ENCODE measurements at places on chromosomes 7 and 10.

DNA sequence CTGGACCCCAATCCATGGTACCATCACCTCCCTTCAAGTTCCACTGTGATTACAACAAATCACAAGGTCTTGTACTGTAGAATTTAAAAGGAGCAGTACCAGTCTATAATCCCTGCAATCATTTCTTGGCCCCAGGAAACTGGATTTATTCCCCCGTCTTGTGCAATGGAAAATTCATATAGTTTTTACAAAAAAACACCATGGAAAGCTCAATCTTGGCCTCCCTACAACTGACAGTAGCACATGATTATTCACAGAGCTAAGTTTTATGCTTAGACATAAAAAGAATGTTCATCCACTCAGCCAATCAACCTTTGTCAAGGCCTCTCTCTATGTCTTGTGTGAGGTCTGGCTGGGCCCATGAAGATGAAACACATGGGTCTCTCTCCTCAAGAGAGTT lies 10.2 kb downstream of the DGKI start:
- no peaks in the 10 kb centered on the region for H3K27me3 ChIP-seq
- H3K27ac ChIP-seq: no peak overlapping the region

DNA sequence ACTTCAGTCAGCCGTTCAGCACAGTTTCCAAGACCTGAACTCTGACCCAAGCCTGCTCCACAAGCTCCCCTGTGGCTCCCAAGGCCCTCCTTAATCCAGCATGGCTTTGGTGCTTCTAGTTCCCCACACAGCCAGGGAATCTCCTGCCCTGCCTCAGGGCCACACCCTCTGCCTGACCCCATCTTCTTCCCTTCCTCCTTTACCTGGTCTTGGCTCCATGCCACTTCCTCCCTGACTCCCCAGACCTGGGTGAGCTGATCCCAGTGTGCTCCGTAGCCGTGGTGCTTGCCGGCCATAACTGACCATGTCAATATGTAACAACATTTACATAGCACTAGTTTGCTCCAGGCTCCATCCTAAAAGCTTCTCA lies 20.0 kb downstream of the TMEM273 start:
- H3K4me3 ChIP-seq: no peak overlapping the region
- H3K36me3 ChIP-seq: no peaks in the 10 kb centered on the region
- DNase-seq: no peak

DNA sequence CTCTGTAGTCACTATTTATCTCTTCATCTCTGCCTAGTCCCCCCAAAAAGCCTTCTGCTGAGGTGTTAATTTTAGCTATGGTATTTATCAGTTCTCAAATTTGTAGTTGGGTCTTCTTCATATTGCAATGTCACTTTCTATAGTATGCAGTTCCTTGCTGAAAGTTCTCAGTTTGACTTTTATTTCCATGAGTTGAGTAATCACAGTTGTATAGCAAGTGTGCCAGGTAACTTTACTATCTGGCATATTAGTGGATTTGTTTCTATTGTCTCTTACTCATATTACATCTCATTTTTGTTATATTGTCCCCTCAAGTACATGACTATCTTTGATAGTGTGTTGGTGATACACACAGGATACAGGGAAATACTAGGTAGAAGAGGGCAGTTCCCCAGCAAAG lies 152.8 kb downstream of the CUBN start:
- no peaks in the 10 kb centered on the region for H3K27me3 ChIP-seq
- no peaks in the 10 kb centered on the region for H3K4me1 ChIP-seq
- H3K27ac ChIP-seq: no peak overlapping the region
- DNase-seq: no peak

DNA sequence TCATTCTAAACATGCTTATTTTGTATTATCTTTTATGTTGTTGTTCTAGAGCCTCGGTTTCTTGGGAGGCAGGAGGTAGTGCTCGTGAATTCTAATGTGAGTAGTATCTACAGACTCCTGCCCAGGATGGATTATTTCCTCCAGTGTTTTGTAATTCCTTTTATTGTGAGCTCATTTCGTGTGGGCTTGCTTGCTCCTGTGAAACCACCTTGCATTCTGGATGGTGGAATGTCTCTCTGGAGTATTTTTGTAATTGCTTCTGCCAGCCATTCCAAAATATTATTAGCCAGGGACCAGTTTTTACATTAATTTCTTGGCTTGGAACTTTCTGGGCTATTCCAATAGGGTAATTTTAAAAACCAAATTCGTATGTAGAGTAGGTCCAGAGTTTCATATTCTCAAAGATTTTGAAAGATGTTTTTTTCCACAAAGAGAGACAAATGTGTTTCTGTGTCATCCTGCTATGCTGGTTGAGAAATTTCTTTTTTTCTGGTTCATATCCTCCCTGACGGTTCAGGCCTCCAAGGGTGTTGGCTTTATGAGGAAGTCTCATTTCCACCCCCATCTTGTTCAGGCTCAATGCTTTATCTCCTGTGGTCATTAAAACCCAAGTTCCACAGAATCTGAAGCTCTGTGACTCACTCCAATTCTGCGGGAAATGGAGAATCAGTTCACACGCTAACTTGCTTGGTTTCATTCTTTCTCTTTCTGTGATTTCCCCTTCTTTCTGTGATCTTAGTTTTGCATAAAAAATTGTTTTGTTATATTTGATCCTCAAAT lies 41.7 kb upstream of the CALD1 start:
- 0 out of 2 replicates have a peak, but pooled peaks cover 2% of the 10 kb centered on the region for H3K4me1 ChIP-seq
- DNase-seq: no peak
- no peaks in the 10 kb centered on the region for H3K36me3 ChIP-seq
- H3K27ac ChIP-seq: no peak overlapping the region

- peaks cover 20% of the 10 kb centered on the region for H3K4me1 ChIP-seq
- DNase-seq: peak; percentile 39
- H3K36me3 ChIP-seq: no peaks in the 10 kb centered on the region
- no peaks in the 10 kb centered on the region for H3K27me3 ChIP-seq
- no peak overlapping the region for H3K4me3 ChIP-seq
These were observed 34.3 kb downstream of the ABLIM1 start for GRCh38 chr10:114623661-114624294.

GRCh38 chr7:116786791-116787443 lies 75.5 kb upstream of the CAPZA2 start:
- H3K4me3 ChIP-seq: no peak overlapping the region
- H3K27ac ChIP-seq: no peak overlapping the region
- H3K27me3 ChIP-seq: no peaks in the 10 kb centered on the region
- peak; percentile 64 for DNase-seq

GRCh38 chr7:115116773-115117715 lies 195.2 kb downstream of the MDFIC start:
- DNase-seq: no peak
- H3K27me3 ChIP-seq: no peaks in the 10 kb centered on the region
- H3K36me3 ChIP-seq: no peaks in the 10 kb centered on the region
- H3K4me1 ChIP-seq: no peaks in the 10 kb centered on the region
- no peak overlapping the region for H3K27ac ChIP-seq

GRCh38 chr7:81783818-81784217 lies 14.0 kb upstream of the HGF start:
- no peaks in the 10 kb centered on the region for H3K4me1 ChIP-seq
- DNase-seq: no peak

DNA sequence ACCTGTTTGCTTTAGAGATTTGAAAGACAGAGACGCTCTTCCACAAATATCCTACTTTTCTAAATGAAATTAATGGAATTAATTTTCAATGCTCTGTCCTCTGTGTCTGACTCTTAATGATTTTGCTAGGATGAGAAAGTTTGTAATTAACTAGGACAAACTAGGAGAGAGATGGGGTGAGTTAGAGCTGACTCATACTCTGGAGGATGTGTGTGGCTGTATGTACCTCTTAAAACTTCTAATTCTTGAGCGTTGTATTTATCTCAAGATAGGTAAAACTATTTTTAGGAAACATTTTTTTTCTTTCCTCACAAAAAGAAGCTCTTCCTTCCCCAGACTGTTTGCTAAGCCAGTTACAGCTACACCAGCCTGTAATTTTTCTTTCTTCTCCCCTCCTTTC lies 178.8 kb upstream of the ANKRD30A start:
- no peaks in the 10 kb centered on the region for H3K27me3 ChIP-seq
- peaks cover 10% of the 10 kb centered on the region for H3K36me3 ChIP-seq
- H3K27ac ChIP-seq: no peak overlapping the region
- DNase-seq: no peak
- H3K4me3 ChIP-seq: no peak overlapping the region
- H3K4me1 ChIP-seq: no peaks in the 10 kb centered on the region

DNA sequence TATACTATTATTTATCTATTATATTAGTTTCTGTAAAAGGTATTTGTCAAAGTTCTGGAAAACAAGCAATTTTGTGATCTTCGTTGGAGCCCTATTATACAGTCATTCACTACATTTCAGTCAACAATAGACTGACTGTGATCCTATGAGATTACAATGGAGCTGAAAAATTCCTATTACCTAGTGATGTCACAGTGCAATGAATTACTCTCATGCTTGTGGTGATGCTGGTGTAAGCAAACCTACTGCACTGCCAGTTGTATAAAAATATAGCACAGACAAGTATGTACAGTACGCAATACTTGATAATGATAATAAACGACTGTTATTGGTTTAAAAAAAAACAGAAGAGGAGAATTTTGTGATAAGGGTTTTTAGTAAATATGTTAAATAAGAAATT lies 21.4 kb downstream of the OR6V1 start:
- no peak overlapping the region for H3K27ac ChIP-seq
- no peaks in the 10 kb centered on the region for H3K27me3 ChIP-seq
- H3K4me3 ChIP-seq: no peak overlapping the region
- DNase-seq: no peak
- no peaks in the 10 kb centered on the region for H3K36me3 ChIP-seq

- H3K4me1 ChIP-seq: no peaks in the 10 kb centered on the region
- DNase-seq: no peak
- no peak overlapping the region for H3K27ac ChIP-seq
- H3K27me3 ChIP-seq: no peaks in the 10 kb centered on the region
- H3K36me3 ChIP-seq: no peaks in the 10 kb centered on the region
These were observed 19.9 kb upstream of the CCNY start for GRCh38 chr10:35316218-35316967.

GRCh38 chr10:59668096-59668495 lies 41.6 kb downstream of the SLC16A9 start:
- DNase-seq: peak; percentile 7
- H3K36me3 ChIP-seq: no peaks in the 10 kb centered on the region
- peaks cover 6% of the 10 kb centered on the region for H3K4me1 ChIP-seq
- no peaks in the 10 kb centered on the region for H3K27me3 ChIP-seq
- no peak overlapping the region for H3K4me3 ChIP-seq

GRCh38 chr10:58439632-58440364 lies 54.6 kb downstream of the TFAM start:
- H3K36me3 ChIP-seq: no peaks in the 10 kb centered on the region
- peaks cover 8% of the 10 kb centered on the region for H3K4me1 ChIP-seq
- H3K4me3 ChIP-seq: no peak overlapping the region
- H3K27me3 ChIP-seq: no peaks in the 10 kb centered on the region
- no peak for DNase-seq

DNA sequence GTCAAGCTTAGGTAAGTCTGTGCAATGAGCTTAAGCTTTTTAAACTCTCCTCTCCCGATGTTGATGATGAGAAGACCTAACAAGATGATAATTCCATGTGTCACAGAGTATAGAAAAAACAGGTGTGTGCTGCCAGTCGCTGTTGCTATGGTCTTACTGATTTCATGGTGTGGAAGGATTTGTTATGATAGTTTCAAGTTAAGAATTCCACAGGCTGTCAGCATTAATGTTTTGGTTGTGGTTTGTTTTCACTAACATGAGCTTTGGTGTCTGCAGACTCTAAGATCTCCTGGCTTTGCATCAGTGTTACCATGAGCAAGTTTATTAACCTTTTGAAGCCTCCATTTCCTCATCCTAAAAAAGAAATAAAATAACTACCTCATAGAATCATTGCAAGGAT lies 123.7 kb downstream of the NSUN6 start:
- no peaks in the 10 kb centered on the region for H3K27me3 ChIP-seq
- H3K27ac ChIP-seq: no peak overlapping the region
- no peaks in the 10 kb centered on the region for H3K4me1 ChIP-seq
- no peak overlapping the region for H3K4me3 ChIP-seq
- no peaks in the 10 kb centered on the region for H3K36me3 ChIP-seq

- DNase-seq: no peak
- H3K4me1 ChIP-seq: peaks cover 21% of the 10 kb centered on the region
- no peaks in the 10 kb centered on the region for H3K36me3 ChIP-seq
These were observed 68.5 kb downstream of the SLC25A13 start for GRCh38 chr7:96253441-96253840.

DNA sequence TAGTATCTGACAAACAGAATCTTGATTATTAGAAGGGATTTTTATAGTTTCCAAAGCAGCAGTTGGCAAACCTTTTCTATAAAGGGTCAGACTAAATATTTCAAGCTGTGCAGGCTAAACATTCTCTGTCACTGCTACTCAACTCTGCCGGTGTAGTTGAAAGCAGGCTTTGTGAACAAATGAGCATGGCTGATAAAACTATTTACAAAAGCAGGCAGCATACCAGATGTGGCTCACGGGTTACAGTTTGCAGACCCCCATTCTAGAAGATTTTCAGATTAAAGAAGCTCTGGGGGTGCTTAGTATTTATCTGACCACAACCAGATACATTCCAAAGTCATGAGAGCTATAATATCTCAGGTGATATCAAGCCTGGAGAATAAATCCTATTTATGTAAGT lies 1017.5 kb downstream of the SORCS1 start:
- DNase-seq: no peak
- no peak overlapping the region for H3K4me3 ChIP-seq
- no peaks in the 10 kb centered on the region for H3K27me3 ChIP-seq
- no peaks in the 10 kb centered on the region for H3K36me3 ChIP-seq
- H3K27ac ChIP-seq: no peak overlapping the region
- no peaks in the 10 kb centered on the region for H3K4me1 ChIP-seq

GRCh38 chr7:121385800-121386179 lies 10.3 kb downstream of the FAM3C start:
- no peak overlapping the region for H3K27ac ChIP-seq
- no peak overlapping the region for H3K4me3 ChIP-seq
- DNase-seq: no peak
- H3K27me3 ChIP-seq: no peaks in the 10 kb centered on the region
- H3K36me3 ChIP-seq: no peaks in the 10 kb centered on the region
- peaks cover 11% of the 10 kb centered on the region for H3K4me1 ChIP-seq

- H3K4me1 ChIP-seq: no peaks in the 10 kb centered on the region
- no peak overlapping the region for H3K4me3 ChIP-seq
These were observed 10.6 kb downstream of the ZYX start for GRCh38 chr7:143391462-143392404.

- H3K4me1 ChIP-seq: peaks cover 12% of the 10 kb centered on the region
- no peak overlapping the region for H3K4me3 ChIP-seq
- peak; percentile 6 for DNase-seq
- H3K27me3 ChIP-seq: no peaks in the 10 kb centered on the region
- H3K27ac ChIP-seq: no peak overlapping the region
- H3K36me3 ChIP-seq: no peaks in the 10 kb centered on the region
These were observed 913.8 kb downstream of the KCNMA1 start for GRCh38 chr10:76723844-76724243.

DNA sequence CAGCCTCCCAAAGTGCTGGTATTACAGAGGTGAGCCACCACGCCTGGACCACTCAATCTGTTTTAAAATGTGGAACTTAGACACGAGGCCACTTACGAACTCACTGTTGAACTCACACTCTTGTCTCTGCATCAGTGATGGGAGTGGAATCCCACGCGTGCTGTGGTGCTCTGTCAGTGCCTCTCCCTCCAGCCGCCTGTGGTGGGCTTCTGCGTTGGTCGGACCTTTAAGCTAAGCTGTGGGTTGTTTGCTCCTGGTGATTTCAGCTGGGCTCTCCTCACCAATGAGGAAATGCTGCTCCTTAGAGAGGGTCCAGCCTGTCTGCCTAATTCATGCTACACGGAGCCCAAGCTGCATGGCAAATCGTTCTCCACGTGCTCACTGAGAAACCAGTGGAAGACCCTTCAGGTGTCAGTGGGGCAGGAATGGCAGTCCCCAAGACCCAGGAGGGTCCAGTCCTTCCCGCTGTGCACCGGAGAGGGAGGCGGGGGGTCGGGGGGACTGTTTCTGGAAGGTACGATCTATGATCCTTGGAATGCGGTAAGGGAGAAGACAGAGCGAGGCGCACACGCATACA lies 17.9 kb upstream of the PRKAR1B start:
- no peaks in the 10 kb centered on the region for H3K36me3 ChIP-seq
- H3K27me3 ChIP-seq: no peaks in the 10 kb centered on the region
- H3K27ac ChIP-seq: no peak overlapping the region

Measured in GM23338 (cell line).